ENCODE measurements at places on chromosomes 12 and 14. TPM values are rescaled to one million over a fixed set of nuclear protein-coding genes. Genes with fewer than 3 reads are reported as not detected.

Gene AQP5
- total RNA-seq = 1.5 TPM

Gene FITM1
- 9.2 TPM for total RNA-seq

Gene NXPH4
- total RNA-seq = 0.15 TPM

Gene ANKS1B
- total RNA-seq = 19.6 TPM

Gene RNASE7
- not detected for total RNA-seq

Gene LTBP2
- 7.3 TPM for total RNA-seq

Gene CCDC88C
- 4.7 TPM for total RNA-seq

Gene TSHR
- total RNA-seq = 1.3 TPM

Gene REM2
- total RNA-seq = not detected

Gene AQP6
- not detected for total RNA-seq

Gene DPY19L2
- 12.3 TPM for total RNA-seq

DNA sequence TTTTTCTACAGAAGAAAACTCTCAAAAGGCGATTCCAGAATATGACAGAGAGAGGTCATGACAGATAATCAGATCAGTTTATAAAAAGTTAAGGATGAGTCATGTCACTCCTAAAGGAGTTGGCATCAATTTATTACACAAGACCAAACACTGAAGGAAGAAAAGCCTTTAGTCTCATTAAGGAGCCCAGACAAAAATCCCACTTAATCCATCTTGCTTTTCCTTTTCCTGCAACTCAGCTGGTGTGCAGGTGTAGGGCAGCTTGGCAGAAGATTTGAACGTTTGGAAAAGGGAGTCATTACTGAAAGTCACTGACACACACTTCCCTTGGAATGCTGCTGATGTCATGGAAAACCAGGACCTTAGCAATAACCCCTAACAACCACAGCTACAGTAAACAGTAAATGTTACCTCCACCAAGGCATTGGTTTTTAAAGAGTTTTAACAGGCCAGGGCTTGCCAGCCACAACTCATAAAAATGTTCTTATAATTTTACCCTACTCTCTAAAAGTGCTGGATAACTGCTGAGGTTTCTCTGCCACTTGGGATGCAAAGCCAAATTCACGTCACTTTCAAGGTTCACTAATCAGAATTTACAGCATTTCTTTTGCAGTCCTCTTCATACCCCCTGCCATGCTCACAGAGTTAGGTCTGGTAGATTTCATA is 320.6 kb downstream of the RAD51B start:
- peak; percentile 84 for DNase-seq
- no peak overlapping the region for H3K4me3 ChIP-seq
- no peaks in the 10 kb centered on the region for H3K36me3 ChIP-seq

GRCh38 chr14:91060351-91061055 is at the start of gene RPS6KA5:
Gene RPS6KA5 (minus strand): TSS chr14:91060641. CDS start chr14:91060434, 207 bp downstream.
- DNase-seq = peak; percentile 100
- H3K27ac ChIP-seq = peak within 1 kb of the TSS; percentile 90
- H3K36me3 ChIP-seq = no peaks in the 10 kb centered on the region

DNA sequence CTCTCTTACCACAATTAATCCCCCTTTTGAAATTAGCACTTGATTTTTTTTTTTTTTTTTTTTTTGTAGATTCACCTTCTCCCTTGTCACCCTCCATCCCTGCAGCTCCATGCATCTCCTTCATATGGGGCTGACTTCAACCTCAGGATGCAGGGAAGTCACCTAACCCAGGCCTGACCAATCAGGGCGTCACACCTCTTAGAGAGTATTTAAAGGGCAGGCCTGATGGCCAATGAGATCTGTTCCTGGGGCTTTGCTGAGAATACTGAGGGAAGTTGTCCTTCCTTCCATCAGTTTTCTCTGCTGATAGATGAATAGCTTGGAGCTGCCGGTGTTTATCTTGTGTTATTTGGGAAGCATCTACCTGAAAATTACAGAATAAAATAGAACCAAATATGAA is 1104.7 kb upstream of the TMEM132C start:
- H3K4me1 ChIP-seq = peaks cover 5% of the 10 kb centered on the region
- no peak overlapping the region for H3K4me3 ChIP-seq
- no peak for DNase-seq
- H3K27ac ChIP-seq = no peak overlapping the region
- H3K36me3 ChIP-seq = no peaks in the 10 kb centered on the region

- no peaks in the 10 kb centered on the region for H3K36me3 ChIP-seq
- H3K27me3 ChIP-seq = peaks cover 86% of the 10 kb centered on the region
- peaks cover 16% of the 10 kb centered on the region for H3K4me1 ChIP-seq
Observed at GRCh38 chr14:37595809-37596621, 586 bp downstream of the TTC6 start.

DNA sequence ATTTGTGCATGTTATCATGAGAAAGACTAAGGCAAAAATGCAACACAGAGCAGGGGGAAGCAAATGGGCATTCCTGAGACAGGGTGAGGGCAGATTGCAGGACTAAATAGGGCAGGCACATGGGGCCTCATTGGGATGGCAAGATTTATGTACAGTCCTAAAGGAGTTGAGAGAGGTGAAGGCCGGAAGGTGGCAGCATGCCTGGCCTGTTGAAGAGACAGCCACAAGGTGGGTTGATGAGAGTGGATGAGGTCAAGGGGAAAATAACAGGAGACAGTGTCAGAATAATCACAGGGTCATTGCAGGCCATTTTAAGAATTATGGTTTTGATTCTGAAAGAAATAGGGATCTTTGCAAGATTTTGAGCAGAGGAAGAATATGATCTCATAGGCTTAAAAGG is 21.0 kb downstream of the PAH start:
- no peak overlapping the region for H3K27ac ChIP-seq
- no peaks in the 10 kb centered on the region for H3K36me3 ChIP-seq
- no peak overlapping the region for H3K4me3 ChIP-seq

DNA sequence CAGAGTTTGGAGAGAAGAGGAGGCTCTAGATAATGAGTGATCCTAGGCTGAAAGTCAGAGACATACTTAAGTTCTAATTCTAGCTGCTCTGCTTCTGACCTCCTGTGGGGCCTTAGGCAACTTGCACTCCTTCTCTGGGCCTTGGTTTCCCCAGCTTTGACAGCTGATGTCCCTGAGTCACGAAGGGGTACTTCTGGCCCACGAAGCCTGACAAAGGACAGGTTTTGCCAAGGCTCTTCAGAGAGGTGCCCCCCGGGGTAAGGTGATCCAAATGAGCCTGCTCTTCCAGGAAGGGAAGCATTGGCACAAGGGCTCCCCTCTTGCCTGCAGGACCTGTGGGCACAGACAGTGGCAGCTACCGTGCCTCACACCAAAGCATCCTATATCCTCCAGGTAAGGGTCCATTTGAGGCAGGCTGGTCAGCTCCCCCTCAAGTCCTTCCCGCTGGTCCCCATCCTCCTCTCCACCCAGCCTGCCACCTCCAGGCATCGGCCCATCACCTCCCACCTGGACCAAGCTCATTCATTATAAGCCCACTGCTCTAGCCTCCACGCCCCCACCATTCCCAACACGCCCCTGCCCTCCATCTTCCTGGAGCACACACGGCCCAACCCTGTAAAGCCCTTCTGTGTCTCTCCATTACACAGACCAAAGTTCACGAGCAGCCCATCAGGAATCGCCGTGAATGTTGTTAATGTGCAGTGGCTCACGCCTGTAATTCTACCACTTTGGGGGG is 1.9 kb upstream of the PPP1R13B start:
- H3K27me3 ChIP-seq = no peaks in the 10 kb centered on the region
- DNase-seq = no peak
- H3K4me1 ChIP-seq = peaks cover 16% of the 10 kb centered on the region

- H3K27ac ChIP-seq = peak overlapping the region; percentile 89
- peaks cover 36% of the 10 kb centered on the region for H3K36me3 ChIP-seq
- no peaks in the 10 kb centered on the region for H3K27me3 ChIP-seq
- peaks cover 62% of the 10 kb centered on the region for H3K4me1 ChIP-seq
- H3K4me3 ChIP-seq = no peak overlapping the region
Observed at GRCh38 chr12:122983789-122984515, 3.5 kb downstream of the ARL6IP4 start.

- no peak overlapping the region for H3K27ac ChIP-seq
- H3K27me3 ChIP-seq = no peaks in the 10 kb centered on the region
- no peak for DNase-seq
- H3K4me3 ChIP-seq = no peak overlapping the region
- peaks cover 36% of the 10 kb centered on the region for H3K36me3 ChIP-seq
- no peaks in the 10 kb centered on the region for H3K4me1 ChIP-seq
Observed at GRCh38 chr12:48072266-48072665, 33.6 kb downstream of the SENP1 start.

- H3K27me3 ChIP-seq = no peaks in the 10 kb centered on the region
- H3K27ac ChIP-seq = no peak overlapping the region
- H3K36me3 ChIP-seq = no peaks in the 10 kb centered on the region
Observed at GRCh38 chr12:123690191-123690840, 19.4 kb downstream of the TCTN2 start.

GRCh38 chr12:117968826-117969659 is at the start of gene KSR2:
Gene KSR2 (minus strand): TSS chr12:117968990. CDS start chr12:117968255, 735 bp downstream.
- no peak within 1 kb of the TSS for H3K4me3 ChIP-seq
- no peak within 1 kb of the TSS for H3K27ac ChIP-seq
- no peaks in the 10 kb centered on the region for H3K4me1 ChIP-seq
- no peaks in the 10 kb centered on the region for H3K36me3 ChIP-seq
- no peak for DNase-seq

DNA sequence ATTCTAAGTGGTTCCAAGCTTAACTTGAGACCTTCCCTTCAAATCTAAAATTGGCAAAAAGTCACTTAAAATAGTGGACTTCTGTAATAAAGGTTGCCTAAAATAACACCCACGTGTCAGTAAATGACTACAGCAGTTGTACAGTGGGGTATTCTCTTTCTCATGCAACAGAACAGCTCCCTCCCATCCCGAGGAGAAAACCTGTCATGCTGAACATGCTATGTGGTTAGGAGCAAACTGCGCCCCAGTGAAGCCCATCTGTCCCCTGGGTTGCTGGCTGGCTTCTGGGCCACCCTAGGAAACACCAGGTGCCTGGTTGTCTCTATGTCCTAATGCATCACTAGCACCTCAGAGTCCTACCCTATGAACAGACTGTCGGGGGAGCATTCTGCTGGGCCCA is 2.7 kb downstream of the BTBD6 start:
- H3K4me1 ChIP-seq = peaks cover 17% of the 10 kb centered on the region
- H3K4me3 ChIP-seq = no peak overlapping the region
- H3K36me3 ChIP-seq = no peaks in the 10 kb centered on the region
- no peak for DNase-seq
- H3K27me3 ChIP-seq = no peaks in the 10 kb centered on the region

DNA sequence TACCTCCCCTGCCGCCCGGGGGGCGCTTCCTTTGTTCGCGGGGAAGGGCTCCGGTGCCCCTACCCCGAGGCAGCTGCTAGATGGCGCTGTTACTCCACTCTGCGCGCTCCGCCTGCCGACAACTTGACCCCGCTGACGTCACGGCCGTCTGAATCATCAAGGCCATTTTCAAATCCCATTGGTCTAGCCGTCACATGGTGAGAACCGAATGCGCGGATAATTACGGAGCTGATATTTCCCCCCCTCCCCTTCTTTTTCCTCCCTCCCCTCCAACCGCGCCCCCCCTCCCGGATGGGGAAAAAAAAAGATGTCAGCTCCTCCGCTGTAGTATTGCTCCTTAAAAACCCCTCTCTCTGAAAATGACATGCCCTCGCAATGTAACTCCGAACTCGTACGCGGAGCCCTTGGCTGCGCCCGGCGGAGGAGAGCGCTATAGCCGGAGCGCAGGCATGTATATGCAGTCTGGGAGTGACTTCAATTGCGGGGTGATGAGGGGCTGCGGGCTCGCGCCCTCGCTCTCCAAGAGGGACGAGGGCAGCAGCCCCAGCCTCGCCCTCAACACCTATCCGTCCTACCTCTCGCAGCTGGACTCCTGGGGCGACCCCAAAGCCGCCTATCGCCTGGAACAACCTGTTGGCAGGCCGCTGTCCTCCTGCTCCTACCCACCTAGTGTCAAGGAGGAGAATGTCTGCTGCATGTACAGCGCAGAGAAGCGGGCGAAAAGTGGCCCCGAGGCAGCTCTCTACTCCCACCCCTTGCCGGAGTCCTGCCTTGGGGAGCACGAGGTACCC is at the start of gene HOXC10:
TSS of gene HOXC10 (plus strand) at position 246 of the 791 bp plus-strand sequence. CDS start at position 360, 114 bp downstream.
- H3K4me3 ChIP-seq = no peak within 1 kb of the TSS
- H3K36me3 ChIP-seq = no peaks in the 10 kb centered on the region
- H3K27me3 ChIP-seq = peaks cover 89% of the 10 kb centered on the region
- H3K27ac ChIP-seq = no peak within 1 kb of the TSS

DNA sequence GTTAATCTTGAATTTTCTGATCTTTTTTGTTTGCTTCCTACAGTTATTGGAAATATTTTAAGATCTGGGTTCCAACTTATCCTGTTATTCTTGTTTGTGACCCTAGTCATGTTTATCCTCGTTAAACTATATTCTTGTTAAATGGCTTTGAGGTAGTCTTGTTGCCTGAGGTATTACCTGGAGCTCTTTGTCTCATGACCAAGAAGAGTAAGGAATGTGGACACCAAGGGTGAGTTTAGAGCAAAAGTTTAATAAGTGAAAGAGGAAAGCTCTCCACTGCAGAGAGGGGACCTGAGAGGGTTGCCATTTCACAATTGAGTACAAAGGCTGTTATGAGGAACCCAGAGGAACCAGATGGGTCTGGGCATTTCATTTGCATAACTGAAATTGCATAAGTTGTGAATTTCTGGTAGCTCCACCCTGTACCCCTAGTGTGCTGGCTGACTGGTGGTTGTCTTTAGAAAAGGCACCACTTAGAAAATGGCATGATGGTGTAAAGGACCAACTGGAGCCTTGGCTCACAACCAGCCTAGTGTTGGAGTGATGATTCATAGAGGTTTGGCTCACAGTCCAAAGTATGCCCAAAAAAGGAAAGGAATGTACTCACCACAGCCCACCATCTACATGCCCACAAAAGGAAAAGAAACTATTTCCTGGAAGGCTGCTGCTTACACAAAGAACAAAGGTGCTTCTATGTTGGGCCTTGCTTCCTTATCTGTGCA is 36.7 kb upstream of the RESF1 start:
- no peak overlapping the region for H3K4me3 ChIP-seq
- no peaks in the 10 kb centered on the region for H3K27me3 ChIP-seq
- H3K36me3 ChIP-seq = no peaks in the 10 kb centered on the region
- no peaks in the 10 kb centered on the region for H3K4me1 ChIP-seq
- no peak overlapping the region for H3K27ac ChIP-seq
- DNase-seq = no peak

- H3K27me3 ChIP-seq = peaks cover 7% of the 10 kb centered on the region
- H3K36me3 ChIP-seq = no peaks in the 10 kb centered on the region
- H3K4me3 ChIP-seq = no peak overlapping the region
- no peak for DNase-seq
- H3K27ac ChIP-seq = no peak overlapping the region
Observed at GRCh38 chr12:201361-201760, 12.6 kb downstream of the SLC6A12 start.

DNA sequence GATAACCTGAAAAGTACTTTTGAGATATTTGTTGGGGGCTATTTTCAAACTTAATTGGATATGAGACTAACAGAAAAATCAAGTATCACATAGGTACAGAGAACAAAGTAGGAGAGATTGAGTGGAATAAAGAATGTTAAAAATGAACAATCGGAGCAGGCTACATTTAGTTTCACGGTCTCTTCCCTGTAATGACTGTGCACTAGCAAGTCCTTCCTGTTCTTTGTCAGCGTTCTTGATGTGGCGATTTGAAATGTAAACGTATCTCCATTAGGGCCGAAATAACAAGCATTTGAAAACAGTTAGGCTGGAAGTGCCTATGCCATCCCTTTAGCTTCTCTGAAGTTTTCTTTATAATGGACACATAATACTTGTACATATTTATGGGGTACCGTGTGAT is 31.0 kb downstream of the SLC25A29 start:
- H3K4me1 ChIP-seq = peaks cover 14% of the 10 kb centered on the region
- H3K36me3 ChIP-seq = no peaks in the 10 kb centered on the region
- no peaks in the 10 kb centered on the region for H3K27me3 ChIP-seq

GRCh38 chr14:24278424-24278823 is 7.0 kb upstream of the RABGGTA start:
- H3K4me1 ChIP-seq = no peaks in the 10 kb centered on the region
- DNase-seq = no peak
- no peak overlapping the region for H3K27ac ChIP-seq
- H3K36me3 ChIP-seq = no peaks in the 10 kb centered on the region

- H3K27ac ChIP-seq = peak overlapping the region; percentile 63
- no peaks in the 10 kb centered on the region for H3K27me3 ChIP-seq
- H3K4me1 ChIP-seq = peaks cover 51% of the 10 kb centered on the region
- H3K4me3 ChIP-seq = no peak overlapping the region
Observed at GRCh38 chr12:108685469-108686260, 45.7 kb downstream of the CORO1C start.
